ENCODE measurements at places on chromosomes 1 and 21.

- DNase-seq, result peak; percentile 63
Measured at GRCh38 chr1:89670163-89670562, 37.2 kb downstream of the LRRC8C start.

GRCh38 chr1:215277532-215277931, 195.0 kb downstream of the KCNK2 start:
- no peak for DNase-seq

- DNase-seq, result no peak
Measured at GRCh38 chr1:239125027-239125426, 261.3 kb upstream of the CHRM3 start.

- DNase-seq, result no peak
Measured at GRCh38 chr1:227782226-227782625, 33.2 kb upstream of the PRSS38 start.

DNA sequence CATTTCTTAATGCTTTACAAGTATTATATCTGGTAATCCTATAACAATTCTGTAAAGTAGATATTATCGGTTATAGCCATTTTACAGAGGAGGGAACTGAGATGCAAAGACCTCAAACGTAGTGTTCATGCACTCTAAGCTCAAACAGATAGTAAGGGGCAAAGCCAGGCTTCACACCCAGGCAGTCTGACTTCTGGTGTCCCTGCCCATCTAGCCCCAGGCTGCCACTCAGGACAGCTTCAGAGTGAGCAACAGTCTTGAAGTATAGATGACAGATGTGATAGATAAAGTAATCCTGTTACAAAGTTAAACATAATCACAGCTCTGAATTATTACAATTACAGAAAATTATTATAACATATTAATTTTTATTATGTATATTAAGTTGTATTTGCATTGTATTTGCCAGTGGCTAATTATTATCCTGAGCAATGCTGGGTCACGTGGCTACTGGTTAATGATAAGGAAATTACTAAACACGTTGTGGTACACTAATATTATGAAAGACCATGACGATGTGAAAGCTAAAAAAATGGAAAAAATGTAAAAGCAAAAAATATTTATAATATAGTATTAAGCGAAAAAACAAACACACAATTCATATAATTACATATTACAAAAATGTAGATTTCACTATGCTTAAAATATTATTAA, 6.1 kb upstream of the TRAF3IP3 start:
- DNase-seq, result no peak

DNA sequence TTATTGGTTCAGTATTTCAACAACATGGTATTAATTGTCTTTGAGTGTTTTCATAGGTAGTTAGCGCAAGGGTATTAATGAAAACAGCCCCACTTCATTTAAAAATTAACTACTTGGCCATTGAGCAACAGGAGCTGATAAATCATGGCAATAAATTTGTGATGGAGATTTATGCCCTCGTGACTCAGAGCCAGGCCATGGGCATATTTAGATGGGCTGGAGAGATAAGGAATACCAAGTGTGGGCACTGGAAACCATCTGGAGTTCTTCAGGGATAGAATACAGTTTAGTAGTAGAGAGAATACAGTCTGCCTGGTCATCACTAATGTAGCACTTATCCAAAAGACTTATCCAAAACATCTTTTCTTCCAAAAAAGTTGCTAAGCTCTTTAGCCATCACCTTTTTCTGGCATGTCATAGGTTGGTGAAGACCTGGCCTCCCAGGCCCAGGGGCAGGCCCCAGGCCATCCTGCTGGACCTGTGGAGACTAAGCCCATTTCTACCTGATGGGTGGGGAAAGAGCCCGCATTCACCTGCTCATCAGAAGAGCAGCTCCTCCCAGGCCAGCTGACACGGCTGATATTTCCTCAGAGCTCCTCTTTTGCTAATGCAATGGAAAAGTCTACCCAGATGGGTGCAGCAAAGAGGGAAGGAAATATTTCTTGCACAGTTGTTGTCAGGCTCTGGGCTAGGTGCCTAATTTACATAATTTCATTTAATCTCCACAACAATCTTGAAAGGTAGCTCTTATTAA, 238.0 kb downstream of the TM2D1 start:
- DNase-seq, result no peak

GRCh38 chr21:14600569-14601297, 54.6 kb upstream of the SAMSN1 start:
- DNase-seq, result no peak

DNA sequence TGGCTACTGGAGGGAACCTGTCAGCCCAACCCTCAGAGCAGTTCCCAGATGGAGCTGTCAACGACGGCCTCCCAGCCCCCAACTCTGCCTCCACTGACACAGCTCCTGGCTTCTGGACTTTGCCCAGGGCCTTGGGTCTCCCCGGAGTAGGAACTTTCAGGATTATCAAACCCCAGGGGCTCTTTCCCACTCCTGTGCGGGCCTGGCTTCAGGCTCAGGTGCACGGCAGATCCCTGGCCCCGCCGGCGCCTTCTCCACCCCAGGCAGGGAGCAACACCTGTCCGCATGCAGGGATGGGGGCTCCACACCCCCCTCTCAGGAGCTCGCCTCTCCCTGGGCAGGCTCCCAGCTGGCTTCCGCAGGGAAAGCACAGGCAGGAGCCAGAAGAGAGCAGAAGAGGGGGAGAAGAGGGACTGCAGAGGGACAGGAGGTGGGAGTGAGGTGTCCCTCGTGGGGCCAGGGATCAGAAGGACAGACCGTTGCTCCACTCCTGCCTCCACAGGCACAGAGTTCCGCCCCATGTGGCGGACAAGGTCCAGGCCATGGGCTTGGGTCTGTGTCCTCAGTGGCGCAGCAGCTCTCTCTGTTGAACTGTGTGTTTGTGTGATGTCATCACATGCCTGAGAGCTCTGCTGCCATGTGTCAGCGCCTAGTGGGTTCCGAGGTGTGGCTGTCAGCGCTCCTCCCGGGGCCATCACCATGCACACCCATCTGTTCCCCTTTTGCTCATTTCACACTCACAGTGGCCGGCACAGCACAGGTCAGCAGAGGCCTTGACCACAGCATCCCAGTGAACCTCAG, 107.7 kb downstream of the PDE9A start:
- no peak for DNase-seq

DNA sequence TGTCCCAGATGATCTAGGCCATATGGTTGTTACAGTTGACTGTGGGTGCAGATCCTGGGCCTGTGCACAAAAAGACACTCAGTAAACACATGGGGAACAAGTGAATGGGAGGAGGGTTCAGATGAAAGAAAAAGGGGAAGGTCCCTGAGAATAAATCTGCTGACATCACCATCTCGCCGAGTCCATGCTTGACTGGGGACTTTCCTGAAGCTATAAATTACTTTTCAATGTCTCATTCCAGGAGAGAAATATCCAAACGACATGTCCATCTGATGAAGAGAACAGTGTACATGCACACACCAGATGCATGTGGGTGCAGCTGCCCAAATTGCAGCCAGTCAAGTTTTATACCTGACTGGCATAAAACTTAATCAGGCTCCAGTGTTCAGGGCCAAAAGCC, 109.0 kb downstream of the HIVEP3 start:
- DNase-seq, result no peak

DNA sequence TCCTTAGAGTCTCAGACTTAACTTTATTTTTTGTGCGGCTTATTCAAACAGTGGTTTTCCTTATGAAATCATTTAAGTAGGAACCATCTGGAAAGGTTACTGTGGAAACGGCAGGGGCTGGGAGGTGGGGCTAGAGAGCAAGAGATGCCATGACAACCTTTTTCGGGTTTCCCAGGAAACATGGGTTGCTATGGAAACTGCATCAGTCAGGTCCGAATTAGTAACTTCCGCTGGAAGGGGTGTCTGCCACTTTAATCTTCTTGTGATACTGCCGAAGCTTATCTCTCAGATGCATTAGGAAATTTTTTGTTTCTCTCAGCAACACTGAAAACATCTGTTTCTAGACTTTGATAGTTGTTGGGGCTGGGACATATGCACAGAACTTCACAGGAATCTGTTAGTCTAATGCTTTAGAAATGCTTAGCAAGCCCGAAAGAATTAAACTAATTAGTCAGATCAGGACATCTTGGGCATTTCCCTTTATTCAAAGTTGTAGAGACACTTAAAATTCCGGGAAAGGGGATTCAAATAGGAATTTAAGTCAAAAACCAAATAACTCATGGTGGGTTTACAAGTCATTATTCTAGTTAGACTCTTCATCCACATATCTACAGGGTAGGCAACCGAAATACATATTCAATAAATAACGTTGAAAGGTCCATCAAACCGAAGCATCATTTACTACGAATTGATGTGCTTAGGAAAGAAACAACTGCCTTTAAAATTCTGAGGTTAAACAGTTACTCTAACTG, 2.6 kb downstream of the KCNA3 start:
- peak; percentile 36 for DNase-seq

GRCh38 chr1:12567288-12567819, 50.7 kb downstream of the DHRS3 start:
- DNase-seq, result no peak

- DNase-seq, result no peak
Measured at GRCh38 chr1:164602480-164603093, 43.6 kb downstream of the PBX1 start.

DNA sequence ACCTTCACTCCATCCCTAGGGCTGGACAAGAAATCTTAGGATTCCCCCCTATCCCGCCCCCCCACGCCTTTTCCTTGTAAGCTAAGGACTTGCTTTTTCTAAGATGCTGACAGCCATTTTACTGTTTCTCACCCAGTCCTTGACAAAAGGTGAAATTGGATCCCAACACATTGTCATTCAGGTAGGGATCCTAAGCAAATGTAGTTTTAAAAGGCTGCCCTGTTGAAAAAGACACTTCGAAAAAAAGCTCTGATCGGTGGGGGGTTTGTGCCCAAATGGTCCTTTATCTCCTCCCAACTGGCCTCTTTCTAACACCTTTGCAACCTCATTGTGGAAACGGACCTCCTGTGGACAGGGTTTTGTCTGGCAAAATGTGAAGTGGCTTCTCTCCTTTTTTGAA, 2.9 kb downstream of the CACHD1 start:
- DNase-seq, result no peak
